ENCODE measurements at places on chromosomes 4 and X.

- ATAC-seq = no peak
These were observed 15.8 kb upstream of the GAGE10 start for GRCh38 chrX:49287665-49288064.

- ATAC-seq = no peak
These were observed 75.2 kb downstream of the PSAPL1 start for GRCh38 chr4:7359400-7360062.

- no peak for ATAC-seq
These were observed 6.6 kb downstream of the TLL1 start for GRCh38 chr4:165879641-165880040.

DNA sequence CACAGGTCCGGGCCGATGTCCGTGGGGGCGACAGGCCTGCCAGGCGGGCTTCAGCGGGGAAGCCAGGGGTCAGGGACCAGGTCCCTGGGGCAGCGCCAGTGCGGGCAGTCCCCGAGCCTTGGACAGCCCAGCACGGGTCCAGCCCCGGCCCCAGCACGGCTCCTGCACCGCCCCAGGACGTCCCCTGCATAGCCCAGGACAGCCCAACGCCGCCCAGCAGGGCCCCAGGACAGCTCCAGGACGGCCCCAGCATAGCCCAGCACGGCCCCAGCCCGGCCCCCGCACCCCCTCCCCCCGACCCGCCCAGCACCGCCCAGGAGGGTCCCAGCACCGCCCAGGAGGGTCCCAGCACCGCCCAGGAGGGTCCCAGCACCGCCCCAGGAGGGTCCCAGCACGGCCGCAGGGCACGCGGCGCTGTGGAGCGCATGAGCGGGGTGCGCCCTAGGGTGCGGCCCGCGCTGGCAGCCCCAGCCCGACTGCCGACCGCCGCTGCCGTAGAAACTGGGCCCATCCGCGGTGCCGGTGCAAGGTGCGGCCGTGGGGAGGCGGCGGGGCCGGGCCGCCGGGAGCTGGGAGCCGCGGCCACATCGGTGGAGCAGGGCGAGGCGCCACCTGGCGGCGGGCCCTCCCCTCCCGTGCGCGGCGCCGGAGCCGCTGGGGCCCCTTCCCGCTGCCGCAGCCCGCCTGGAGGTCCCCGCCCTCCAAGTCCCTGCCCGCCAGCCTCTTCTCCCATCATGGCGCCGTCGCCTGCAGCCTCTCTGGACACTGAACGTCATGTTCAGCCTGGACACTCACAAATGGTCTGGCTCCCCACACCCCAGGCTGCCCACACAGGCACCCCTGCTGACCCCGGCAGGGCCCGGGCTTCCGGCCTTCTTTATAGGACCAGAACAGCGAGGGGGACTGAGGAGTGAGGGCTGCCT, 106.8 kb upstream of the NKX1-1 start:
- ATAC-seq = peak; percentile 80

- ATAC-seq = peak; percentile 47
These were observed 19.9 kb upstream of the MXD4 start for GRCh38 chr4:2281575-2282343.

- ATAC-seq = no peak
These were observed 274.3 kb upstream of the PPARGC1A start for GRCh38 chr4:24164054-24164693.
